ENCODE measurements at places on chromosomes 11 and 22.

DNA sequence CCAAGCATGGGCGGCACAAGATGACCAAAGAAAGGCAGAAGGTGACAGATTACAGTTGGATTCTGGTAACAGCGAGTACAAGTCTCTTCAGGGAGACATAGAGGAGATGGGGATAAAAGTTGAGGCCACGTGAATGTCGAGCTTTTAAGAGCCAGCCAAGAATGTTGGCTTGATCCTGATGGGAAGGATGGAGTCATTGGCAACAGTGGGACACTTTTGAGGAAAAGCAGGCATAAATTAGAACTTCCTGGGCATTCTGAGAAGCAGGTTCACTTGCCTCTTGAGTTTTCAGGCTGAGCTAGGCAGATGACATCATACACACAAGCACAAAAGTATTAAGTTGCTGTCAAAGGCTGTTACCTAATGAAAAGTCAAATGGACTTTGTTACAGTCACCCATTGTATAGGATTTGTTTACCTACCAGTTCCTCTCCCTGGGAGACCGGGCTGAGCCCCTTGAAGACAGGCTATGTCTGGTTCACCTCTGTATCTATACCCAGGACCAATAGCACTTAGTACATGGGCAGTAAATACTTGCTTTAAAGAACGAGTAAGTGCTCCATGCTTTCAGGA is 41.1 kb downstream of the TNRC6B start:
- no peak for DNase-seq

DNA sequence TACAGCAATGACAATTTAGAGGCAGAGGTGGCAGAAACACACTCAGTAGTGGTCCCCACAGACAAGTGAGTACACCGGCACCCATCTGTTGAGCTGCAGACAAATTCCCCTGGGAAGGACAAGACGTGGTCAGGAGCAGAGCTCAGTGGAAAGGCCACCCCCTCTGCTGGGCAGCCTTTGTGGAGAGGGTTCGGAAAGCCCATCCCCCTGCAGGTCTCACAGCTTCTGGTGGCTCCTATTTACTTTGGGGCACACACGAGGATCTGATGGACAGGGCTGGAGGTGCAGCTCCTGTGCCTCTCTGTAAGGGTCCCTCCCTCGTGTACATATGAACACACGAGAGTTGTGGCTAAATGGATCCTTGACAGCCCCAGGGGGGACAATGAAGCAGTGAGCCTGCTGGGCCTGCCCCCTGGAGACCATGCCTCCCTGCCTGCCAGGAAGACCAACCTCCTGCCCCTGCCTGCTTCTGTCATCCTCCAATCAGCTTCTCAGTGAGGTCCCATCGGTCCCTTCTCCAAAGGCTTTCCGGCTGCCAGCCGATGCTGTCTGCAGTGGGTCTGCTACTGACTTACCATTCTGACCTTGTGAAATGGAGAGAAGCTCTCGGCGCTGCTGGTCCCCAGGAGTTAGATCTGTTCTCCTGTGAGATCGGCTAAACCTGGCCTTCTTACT is 161.5 kb downstream of the CACNA1I start:
- no peak for DNase-seq

- no peak for DNase-seq
Observed at GRCh38 chr11:4072668-4073285, 21.8 kb upstream of the RRM1 start.

- DNase-seq: no peak
Observed at GRCh38 chr22:21018314-21018713, 3.3 kb downstream of the P2RX6 start.

All from stimulated activated CD8-positive, alpha-beta memory T cell treated with anti-CD3 and anti-CD28 coated beads, Interleukin-4, amount 100 ng/mL, for 1 hour (primary cell).